ENCODE measurements at places on chromosomes 3 and 15. TPM values are rescaled to one million over a fixed set of nuclear protein-coding genes. Genes with fewer than 3 reads are reported as not detected.

P2RY12 gene
- total RNA-seq: 0.92 TPM

CPN2 gene
- total RNA-seq: not detected

SEMA7A gene
- 1.7 TPM for total RNA-seq

CKMT1B gene
- total RNA-seq: 168 TPM

THSD4 gene
- 35.2 TPM for total RNA-seq

SLC12A1 gene
- not detected for total RNA-seq

LYSMD4 gene
- 6.0 TPM for total RNA-seq
